ENCODE measurements at places on chromosomes 16 and 17. TPM values are rescaled to one million over a fixed set of nuclear protein-coding genes. Genes with fewer than 3 reads are reported as not detected.

DNA sequence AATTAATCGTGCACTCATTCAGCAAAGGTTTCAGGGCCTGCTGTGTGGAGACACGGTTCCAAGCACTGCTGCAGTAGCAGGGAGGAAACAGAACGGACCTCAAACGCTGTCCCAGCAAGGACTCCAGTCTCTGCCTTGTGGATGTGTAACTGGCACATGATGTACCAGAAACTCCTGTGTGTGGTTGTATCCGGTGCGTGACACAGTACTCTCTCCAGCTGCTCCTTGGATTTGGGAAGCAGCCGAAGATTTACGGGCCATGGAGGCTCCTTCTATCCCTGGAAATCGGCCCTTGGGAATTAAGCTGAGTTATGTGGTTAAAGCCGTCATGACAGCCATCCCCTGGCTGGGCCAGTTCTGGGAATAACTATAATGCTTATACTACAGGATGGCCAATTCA, 8.5 kb upstream of the ANKRD11 start:
- no peak for DNase-seq

DNA sequence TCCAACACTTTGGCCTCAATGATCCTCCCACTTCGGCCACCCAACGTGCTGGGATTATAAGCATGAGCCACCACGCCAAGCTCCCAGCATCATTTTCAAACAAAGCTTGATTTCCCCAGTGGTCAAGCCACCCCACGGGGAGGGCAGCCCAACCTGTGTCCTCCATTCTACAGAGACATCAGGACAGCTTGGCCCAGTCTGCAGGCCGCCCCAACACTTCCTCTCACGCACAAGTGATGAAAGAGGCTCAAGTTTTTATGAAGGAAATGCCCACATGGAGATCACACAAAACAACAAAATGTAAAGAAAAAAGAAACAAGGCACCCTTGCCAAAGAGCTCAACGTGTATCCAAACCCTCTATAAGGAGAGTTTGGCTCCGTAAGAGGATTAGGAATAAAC, 112.4 kb downstream of the XYLT1 start:
- no peak for DNase-seq

DNA sequence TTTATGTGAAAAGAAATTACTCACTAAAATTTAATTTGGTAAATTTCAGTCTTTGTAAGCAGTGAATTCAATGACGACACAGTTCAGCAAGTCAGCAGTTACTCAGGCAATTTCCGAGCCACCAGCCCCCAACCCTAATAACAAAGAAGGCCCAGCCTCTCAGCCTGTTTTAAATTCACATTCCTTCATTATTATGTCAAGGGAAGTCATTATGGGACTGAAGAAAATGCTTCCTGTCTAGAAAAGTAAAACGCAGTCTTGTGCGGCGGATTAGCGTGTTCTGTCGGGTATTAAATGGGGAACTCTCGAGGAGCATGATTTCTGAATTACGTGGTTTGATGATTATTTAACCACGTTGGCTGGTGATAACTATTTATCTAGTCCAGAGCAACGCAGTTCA, 177.6 kb downstream of the AIPL1 start:
- DNase-seq = no peak

DNA sequence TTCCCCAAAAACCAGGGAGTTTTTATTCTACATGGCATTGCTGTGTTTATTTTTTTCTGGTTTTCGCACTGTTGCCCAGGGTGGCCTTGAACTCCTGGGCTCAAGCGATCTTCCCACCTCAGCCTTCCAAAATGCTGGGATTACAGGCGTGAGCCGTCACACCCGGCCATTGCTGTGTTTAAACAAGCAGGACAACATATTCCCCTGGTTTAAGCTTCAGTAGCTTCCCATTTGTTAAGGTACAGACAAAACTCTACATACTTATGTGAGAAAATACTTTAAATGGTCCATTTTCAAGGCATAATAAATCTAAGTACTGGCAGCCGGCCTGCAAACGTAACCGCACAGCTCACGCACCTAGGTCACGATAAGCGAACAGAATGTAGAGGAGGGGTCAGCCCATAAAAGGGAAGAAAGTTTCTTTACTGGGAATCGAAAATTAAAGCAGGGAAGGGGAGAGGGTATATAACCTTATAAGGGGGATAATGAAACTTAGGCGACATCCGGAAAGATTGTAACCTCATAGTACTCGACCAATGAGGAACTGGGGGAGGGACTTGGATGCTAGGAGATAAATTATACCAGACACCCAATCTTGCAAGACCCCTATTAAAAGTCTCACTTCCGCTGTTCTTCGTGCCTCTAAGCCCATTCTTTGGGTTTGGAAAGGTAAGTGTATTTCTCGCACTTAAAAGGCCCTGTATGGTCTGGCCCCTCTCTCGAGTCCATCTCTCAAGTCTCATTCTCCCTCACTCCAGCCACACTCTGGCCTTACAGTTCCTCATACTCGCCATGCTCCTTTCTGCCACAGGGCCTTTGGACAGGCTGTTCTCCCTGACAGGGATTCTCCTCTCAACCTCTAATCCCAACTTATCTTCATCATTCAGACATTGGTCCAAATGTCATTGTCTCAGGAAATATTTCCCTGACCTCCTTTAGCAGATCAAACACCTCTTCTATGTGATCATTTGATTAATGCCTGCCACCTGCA, 59.2 kb downstream of the TEX14 start:
- DNase-seq = no peak

- DNase-seq = no peak
Measured at GRCh38 chr17:79679631-79680317, 51.0 kb upstream of the ENPP7 start.

DNA sequence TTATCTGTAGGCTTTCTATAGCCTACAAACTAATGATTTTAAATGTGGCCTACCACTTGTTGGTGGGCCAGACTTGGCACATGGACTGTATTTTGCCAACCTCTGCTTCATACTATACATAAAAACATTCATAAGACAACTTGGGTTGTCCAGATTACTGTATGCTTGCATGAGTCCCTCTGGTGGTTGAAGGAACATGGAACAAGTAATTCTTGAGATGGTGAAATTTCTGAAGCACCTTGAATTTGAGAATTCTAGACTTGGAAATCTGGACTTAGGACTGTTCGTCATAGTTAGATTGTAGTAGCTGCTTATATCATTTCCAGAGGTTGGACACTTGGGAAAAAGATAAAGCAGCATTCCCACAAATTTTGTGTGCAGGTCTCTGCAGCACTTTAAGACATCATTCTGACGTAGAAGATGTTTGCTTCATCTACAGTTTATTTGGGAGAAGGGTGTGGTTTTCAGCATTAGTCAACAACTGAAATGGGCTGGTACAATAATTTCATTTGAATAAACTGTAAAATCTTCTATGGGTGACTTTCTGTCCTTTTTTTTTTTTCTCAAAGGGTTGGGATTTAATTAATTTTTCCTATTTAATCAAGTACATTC, 31.2 kb downstream of the NFATC3 start:
- no peak for DNase-seq

GRCh38 chr16:22326369-22326652, 29.1 kb downstream of the POLR3E start:
- no peak for DNase-seq

DNA sequence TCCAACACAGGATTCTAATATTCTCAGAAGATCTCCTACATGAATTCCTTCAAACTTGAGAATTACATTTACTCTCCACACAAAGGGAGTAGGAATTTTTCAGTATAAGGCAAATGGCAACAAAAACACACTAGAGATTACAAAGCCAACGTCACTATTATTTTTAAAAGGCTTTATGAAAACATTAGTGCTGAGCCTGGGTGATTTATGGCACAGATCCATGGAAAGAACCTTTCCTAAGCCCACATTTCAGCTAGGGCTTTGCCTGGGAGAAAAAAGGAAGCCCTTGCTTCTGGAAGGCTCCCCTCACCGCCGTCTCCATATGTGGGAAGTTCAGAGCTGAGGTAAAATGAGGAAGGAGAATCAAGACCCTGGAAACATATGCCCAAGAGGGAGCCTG, 499.4 kb upstream of the HSBP1 start:
- DNase-seq = no peak

- no peak for DNase-seq
Measured at GRCh38 chr17:35568561-35568960, 7.9 kb upstream of the SLFN14 start.

- DNase-seq = no peak
Measured at GRCh38 chr17:8122924-8123694, 797 bp downstream of the HES7 start.

- no peak for DNase-seq
Measured at GRCh38 chr16:30619638-30620037, 9.4 kb upstream of the ZNF689 start.

GRCh38 chr16:2587891-2588565, 50.2 kb downstream of the PDPK1 start:
- peak; percentile 38 for DNase-seq

DNA sequence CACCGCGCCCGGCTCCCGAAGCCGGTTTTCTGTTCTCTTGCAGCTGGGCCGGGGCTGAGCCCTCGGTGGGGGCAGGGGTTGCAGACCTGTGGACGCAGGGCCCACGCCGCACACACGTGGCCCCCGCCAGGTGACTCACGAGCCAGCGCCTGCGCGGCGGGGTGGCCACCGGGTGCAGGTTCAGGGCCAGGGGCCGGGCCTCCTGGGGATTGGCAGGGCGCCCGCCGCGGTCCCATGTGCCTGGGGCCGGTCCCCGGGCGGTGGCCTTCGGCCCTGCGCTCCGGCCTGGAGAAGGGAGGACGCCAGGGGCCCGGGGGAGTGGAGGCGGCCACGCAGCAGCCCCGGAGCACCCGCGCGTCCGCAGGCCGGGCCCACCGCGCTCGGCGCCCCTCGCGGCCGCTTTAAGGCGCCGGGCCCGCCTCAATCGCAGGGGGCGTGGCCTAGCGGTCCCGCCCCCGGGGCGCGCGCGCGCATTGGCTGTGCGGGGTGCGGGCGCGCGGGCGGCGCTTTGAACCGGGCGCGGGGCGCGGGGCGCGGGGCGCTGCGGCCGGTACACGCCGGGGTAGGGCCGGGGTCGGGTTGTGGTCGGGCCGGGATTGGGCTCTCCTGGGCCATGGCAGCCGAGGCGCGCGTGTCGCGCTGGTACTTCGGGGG, at the start of gene SLC25A10:
TSS of gene SLC25A10 (plus strand) at position 471 of the 654 bp plus-strand sequence. CDS start at position 614, 143 bp downstream.
- DNase-seq = peak; percentile 92

DNA sequence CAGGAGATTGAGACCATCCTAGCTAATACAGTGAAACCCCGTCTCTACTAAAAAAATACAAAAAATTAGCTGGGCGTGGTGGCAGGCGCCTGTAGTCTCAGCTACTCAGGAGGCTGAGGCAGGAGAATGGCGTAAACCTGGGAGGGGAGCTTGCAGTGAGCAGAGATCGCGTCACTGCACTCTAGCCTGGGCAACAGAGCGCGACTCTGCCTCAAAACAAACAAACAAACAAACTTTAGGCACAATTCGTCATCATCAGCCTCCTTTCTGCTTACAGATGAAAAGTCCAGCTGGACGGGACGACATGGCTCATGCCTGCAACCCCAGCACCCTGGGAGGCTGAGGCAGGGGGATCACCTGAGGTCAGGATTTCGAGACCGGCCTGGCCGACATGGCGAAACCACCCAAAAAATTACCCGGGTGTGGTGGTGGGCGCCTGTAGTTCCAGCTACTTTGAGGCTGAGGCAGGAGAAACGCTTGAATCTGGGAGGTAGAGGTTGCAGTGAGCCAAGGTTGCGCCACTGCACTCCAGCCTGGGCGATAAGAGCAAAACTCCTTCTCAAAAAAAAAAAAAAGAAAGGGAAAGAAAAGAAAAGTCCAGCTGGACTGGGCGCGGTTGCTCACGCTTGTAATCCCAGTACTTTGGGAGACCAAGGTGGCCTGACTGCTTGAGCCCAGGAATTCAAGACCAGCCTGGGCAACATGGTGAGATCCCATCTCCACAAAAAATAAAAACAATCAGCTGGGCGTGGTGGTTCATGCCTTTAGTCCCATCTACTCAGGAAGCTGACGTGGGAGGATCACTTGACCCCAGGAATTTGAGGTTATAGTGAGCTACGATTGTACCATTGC, 1.5 kb upstream of the SPIRE2 start:
- DNase-seq = peak; percentile 37

DNA sequence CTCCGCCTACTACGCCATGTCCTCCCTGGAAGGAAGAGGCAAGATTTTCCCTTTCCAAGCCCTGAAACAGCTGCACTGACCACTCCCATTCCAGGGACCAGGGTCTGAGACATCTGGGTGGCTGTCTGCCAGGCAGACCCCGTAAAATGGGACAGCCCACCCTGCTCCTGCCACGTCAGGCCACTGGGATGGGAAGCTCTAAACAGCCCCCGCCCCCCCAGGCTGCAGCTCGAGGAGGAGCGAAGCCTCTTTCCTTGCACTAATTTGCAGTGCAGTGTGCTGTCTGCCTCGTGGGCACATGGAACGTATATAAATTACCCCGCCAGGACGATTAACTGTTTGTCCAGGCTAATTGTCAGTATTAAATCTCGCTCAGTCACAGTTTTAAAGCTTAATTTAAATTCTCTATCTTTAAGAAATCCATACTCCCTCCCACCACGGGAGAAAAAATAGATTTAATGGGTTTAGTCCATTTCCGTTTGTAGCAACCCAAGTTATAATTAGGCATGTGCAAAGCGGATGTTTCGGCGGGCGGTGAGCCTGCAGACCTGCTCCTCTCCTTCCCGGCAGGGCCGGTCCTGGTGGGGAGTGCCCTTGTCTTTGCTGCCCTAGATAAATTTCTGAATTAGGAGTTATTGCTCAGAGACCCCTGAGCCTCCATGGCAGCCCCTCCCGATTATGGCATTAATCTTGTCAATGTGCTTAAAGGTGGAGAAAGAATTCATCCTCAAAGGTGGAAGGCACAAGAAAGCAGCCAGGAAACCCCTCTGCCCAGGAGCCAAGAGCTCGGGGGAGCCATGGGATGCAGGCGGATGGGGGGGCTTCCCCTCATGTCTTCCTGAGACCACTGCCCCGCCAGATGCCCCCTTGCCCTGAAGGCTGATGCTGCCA, 268.0 kb upstream of the TNRC6C start:
- DNase-seq = no peak

- DNase-seq = no peak
Measured at GRCh38 chr16:64846966-64847365, 274.9 kb downstream of the CDH11 start.

DNA sequence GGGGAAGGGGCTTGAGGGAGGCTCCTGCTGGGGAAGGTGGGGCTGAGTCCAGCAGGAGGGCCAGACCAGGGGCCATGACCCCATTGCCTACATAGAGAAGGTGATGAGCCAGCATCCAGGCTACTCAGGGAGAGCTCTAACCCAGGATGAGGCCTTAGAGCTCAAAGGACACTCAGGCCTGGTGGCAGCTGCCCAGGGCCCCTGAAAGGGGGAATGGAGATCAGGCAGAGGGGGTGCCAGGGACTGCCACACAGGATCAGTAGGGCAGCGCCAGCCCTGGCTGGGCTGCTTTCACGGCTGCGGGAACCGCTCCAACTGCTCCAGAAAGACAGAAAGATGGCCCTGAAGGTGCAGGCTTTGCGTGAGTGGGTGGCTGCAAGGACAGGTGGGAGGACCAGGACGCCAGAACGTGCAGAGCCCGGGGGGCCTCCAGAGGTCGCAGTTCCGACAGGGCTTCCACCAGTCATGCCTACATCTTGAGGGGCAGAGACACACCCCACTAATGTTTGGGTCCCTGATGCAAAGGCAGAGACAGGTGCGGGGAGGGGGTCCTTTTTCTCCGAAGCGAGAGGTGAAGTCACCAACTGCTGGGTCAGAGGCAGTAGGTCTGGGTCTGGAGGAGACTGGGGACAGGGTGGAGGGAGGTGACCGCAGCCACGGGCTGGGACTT, 882 bp upstream of the ATP6V0C start:
- DNase-seq = no peak

Gene MYH10
- total RNA-seq = 59.6 TPM

Gene KRT20
- total RNA-seq = not detected

Gene SP6
- total RNA-seq = 0.29 TPM

Gene ABI3
- total RNA-seq = 7.4 TPM

Gene OR1F1
- not detected for total RNA-seq

Gene GPR139
- total RNA-seq = not detected

Gene TBC1D3L
- total RNA-seq = 6.3 TPM

Gene C1QTNF8
- total RNA-seq = 0.15 TPM

Measured in right cardiac atrium (tissue), 5 donors.